ENCODE measurements at places on chromosomes 12 and 14.

DNA sequence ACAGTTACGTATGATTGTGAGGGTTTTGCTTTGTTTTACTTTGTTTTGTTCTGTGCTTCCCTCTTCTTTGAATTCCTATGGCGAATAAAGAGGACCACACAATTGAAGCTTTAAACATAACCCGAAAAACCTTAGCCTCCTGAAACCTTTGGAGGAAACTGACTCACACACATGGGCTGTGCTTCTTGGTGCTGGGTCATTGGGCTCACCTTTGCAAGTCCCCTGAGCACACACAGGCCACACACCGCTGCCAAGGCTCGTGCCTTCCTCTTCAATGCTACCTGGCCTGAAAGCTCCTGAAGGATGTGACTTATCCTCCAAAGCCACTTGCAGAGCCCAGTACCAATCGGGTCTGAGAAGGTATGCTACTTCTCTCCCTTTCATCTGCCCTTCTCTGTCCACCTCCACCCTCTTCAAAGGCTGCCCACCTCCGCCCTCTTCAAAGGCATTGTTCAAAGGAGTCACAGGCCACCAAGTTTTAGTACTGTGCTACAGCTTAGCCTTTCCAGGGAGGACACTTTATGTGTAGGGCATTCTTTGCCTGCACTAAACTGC lies 114.6 kb downstream of the FOXN3 start:
- no peak for DNase-seq

- DNase-seq: no peak
These were observed 7.3 kb downstream of the CIPC start for GRCh38 chr14:77105145-77105939.

- DNase-seq: peak; percentile 37
These were observed 9.2 kb downstream of the HOXC8 start for GRCh38 chr12:54017878-54018467.

DNA sequence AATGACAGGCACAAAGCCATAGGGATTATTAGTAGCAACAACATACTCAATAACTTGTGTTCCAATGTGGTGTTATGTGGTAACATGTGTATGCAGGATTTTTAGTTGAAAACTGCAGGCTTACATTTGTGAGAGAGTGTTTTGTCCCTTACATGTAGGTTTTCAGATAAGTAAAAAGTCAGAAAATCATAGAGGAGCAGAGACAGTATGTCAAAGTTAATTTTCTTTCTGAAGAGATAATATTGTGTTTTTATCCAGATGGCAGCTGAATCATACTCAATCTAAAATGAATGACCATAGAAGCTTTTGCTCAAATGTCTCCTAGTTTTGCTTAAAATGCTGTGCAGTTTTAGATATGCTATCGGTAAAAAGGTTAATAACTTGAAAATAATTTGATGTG lies 277.0 kb downstream of the TRHDE start:
- DNase-seq: no peak

DNA sequence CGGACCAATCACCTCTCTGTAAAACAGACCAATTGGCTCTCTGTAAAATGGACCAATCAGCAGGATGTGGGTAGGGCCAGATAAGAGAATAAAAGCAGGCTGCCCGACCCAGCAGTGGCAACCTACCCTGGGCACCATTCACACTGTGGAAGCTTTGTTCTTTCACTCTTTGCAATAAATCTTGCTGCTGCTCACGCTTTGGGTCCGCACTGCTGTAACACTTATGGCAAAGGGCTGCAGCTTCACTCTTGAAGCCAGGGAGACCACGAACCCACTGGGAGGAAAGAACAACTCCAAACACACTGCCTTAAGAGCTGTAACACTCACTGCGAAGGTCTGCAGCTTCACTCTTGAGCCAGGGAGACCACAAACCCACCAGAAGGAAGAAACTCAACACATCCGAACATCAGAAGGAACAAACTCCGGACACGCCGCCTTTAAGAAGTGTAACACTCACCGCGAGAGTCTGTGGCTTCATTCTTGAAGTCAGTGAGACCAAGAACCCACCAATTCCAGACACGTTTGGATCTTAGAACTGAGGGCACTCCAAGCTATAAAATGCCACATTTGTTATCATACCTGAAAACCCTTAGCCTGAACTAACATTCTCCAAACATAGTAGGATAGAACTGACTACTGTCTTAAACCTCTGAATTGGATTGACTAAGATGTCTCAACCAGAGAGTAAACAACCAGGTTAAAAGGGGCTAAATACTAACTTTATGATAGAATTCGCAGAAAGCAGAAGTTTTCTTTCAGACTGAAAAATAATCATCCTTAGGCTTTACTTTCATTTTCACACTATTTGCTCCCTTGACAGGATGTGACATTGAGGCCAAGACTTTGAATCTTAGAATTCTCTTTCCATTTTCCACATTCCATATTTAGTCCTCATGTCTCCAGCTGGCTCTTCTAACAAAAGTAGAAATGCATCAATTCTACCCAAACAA lies 33.6 kb downstream of the CDKL1 start:
- DNase-seq: no peak

GRCh38 chr12:107518868-107519267 lies 166.7 kb upstream of the PWP1 start:
- DNase-seq: no peak

- no peak for DNase-seq
These were observed 16.0 kb downstream of the RITA1 start for GRCh38 chr12:113201187-113202177.
